ENCODE measurements at places on chromosomes 7 and 10.

DNA sequence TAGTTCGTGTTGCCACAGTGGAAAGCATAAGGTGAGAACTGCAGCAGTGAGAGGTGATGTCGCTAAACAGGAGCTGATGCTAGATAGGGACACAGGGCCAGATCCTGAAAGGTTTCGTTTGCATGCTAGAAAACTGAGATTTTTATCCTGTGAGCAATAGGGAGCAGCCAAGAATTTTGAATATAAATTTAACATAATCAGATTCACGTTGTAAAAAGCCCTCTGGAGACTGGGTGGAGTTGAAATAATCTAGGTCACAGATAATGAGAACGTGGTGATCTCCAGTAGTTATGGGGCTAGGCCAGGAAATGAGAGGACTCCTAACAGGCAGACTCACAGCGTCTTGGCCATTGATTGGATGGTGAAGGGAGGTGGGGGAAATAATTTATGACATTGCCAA, 92.1 kb upstream of the IMMP2L start:
- no peak for DNase-seq

DNA sequence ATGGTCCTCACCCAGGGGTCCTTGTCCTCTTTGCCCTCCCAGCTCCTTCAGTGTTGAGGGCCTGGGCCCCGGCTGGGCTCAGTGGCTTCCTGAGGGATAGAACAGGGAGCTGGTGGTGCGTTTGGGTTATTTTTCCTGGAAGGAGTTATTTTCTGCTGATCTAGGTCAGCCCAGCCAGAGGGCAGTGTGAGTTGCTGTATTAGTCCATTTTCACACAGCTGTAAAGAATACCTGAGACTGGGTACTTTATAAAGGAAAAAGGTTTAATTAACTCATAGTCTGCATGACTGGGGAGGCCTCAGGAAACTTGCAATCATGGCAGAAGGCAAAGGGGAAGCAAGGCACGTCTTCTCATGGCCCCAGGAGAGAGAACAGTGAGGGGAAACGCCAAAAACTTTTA, 122.4 kb upstream of the PCBD1 start:
- no peak for DNase-seq

- DNase-seq = no peak
These were observed 335.7 kb downstream of the PHTF2 start for GRCh38 chr7:78134256-78134655.

- DNase-seq = no peak
These were observed 23.4 kb upstream of the NPS start for GRCh38 chr10:127525686-127526085.

- DNase-seq = no peak
These were observed 629.3 kb upstream of the NRP1 start for GRCh38 chr10:33963729-33964128.

GRCh38 chr7:106375499-106375898, 90.7 kb upstream of the NAMPT start:
- DNase-seq = no peak

- DNase-seq = no peak
These were observed 176.4 kb downstream of the NEURL1 start for GRCh38 chr10:103669944-103670343.
